ENCODE measurements at places on chromosomes 12 and 14.

GRCh38 chr12:119744900-119745606, 77.1 kb downstream of the PRKAB1 start:
- no peak for DNase-seq

DNA sequence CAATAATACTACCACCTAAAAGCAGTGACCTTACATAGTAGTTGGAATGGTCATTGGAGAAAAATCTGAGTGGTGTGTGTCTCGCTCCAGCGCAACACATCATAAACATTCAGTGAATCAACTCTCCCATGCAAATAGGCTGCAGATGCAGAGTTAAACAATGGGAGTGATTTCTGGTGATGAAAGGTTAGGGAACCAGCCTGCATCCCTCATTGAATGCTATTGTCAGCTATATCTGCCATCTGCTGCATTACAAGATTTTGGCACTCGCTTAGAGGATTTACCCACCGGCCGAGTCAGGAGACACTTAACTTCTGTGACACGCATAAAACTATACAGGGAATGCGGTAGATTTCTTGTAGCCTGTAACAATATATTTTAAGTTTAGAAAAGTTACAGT, 900.9 kb downstream of the FLRT2 start:
- no peak for DNase-seq

DNA sequence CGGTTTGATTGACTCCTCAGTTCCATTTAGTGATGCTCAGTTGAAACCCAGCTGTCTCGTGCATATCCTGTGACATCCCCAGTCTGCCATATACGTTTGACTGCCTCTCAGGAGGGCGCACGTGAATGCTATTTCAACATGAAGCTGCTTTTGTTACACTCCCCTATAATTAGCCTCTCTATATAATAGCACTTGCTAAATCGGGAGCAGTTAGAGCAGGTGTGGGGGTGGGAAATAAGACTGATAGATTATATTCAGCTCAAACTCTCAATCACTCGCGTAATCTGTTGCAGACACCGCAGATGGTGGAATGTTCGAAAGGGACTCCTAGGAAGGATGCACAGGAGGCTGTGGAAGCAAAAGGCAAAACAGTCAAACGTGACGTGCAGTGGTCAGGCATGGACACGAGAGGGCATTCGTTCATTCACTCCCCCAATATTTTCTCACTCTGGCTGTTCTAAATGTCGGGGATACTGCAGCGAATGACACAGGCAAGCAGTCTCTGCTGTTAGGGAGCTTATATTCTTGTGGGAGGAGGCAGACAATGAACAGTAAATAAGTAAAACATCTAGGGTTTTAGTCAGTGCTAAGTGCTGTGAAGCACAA, 29.8 kb downstream of the KCNA1 start:
- DNase-seq = no peak

DNA sequence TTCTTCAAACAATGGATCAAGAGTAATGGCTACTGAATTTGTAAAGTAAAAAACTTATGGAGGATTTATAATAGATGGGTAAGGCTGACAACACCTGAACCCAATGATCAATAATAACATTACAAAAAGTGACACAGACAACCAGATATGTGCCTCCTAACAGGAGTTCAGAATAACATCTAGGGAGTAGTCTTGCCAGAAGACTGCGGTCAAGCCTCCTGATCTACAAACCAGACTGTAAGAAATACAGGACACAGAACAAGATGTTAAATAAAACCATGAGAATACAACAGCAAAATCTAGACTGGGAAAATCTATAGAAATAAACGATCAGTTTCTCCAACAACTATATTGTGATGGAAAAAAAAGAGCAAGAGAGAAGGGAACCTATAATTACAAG, 262.6 kb upstream of the TMTC1 start:
- DNase-seq = no peak

GRCh38 chr14:89342049-89342448, 75.0 kb downstream of the FOXN3 start:
- no peak for DNase-seq

DNA sequence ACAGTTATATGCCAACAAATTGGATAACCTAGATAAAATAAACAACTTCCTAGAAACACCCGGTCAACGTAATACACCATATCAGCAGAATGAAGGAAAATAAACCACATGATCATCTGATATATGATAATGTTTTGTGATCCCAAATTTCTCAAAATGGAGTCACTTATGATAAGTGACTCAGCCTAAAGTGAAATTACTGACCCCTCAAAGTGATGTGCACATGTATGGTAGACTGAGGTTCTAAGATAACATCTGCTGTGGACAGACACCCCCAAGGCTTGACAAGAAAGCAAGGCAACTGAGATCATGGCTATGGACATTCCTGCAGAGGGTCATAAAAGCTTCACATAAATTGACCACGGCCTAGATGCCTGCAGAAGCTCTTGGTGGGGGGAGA, 105.1 kb upstream of the DCN start:
- no peak for DNase-seq
